ENCODE measurements at places on chromosomes 13 and 19.

GRCh38 chr13:109036078-109036780, 406.8 kb downstream of the MYO16 start:
- peak; percentile 10 for DNase-seq

DNA sequence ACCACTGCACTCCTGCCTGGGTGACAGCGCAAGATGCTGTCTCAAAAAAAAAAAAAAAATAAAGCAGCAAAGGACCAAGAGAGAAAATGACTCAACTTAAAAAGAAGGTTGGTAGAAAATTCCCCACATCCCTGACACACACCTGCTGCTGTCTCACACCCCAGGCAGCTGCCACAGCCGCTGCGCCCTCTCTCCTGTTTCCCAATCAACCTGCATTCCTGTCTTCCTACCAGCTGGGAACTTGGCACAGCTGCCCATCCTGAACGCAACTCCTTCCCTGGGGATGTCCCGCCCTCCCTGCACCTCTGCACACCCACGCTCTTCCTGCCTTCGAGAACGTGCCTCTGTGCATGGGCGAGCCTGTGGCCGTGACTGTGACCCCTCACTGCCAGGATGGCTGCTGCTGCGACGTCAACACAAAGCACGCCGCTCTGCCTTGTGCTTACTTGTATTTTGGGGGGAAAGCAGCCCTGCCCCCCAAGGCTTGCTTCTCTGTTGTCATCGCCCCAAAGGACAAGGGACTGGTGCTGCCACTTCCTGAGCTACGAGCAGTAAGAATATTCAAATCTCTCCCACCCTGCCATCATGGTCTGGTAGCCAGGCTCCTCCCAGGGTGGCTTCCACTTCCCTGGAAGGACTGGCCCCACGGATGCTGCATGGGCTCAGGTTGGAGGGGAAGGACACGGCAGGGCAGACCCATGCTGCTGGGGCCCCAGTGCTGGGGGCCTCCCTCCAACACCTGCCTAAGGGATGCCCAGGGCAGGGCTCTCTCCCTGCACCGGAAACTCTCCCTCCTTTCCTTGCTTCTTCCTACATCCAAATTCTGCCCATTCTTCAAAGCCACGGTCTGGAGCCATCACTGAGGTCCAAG, 20.7 kb downstream of the SH3GL1 start:
- no peak for DNase-seq

DNA sequence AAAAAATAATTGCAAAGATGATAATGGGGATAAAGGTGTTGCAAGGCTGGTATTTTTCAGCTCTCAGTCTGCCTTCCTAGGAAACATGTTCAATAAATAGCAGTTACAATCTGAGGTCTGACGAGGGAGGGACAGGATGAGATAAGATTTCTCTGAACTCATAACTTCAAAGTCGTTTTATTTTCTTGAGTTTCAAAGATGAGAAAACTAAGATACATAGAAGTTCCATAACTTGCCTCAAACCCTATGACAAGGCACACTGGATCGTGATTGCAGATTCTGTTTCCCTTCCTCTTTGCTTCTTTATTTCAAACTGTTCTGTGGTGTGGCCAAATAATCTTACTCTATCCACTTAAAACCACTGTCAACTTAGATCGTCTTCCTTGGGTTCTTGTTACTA, 327.2 kb downstream of the GPC5 start:
- no peak for DNase-seq

DNA sequence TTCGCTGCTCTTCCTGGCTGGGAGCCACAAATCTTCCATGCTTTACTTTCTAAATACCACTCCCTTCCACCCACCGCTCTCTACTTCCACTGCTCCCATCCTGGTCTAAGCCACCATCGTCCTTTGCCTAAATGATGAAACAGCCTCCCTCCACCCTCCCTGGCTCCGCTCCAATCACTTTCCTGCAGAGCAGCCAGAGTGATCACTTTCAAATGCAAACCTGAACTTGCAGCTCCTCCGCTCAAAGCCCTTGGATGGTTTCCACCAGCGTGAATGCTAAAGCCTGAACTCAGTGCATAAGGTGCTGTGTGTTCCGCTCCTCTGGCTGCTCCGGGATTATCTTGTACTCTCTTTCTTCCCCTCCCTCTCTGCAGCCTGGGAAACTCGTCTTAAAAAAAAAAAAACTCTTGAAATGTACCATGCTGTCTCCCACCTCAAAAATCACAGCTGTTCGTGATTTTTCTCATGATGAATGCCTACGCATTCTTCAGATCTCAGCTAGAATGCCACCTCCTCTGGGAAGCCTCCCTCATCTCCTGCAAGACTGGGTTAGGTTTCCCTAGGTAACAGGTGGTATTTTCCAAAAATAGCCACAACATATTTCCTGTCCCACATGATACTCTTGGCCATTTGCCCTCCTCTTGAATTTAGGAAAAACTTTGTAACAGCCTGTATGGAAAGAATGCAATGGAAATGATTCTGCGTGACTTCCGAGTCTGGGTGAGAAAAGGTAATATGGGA, 3.7 kb upstream of the SIN3B start:
- peak; percentile 58 for DNase-seq

GRCh38 chr13:44120043-44120442, 240.3 kb downstream of the LACC1 start:
- no peak for DNase-seq

GRCh38 chr19:15469513-15470297, 5.4 kb upstream of the RASAL3 start:
- no peak for DNase-seq

DNA sequence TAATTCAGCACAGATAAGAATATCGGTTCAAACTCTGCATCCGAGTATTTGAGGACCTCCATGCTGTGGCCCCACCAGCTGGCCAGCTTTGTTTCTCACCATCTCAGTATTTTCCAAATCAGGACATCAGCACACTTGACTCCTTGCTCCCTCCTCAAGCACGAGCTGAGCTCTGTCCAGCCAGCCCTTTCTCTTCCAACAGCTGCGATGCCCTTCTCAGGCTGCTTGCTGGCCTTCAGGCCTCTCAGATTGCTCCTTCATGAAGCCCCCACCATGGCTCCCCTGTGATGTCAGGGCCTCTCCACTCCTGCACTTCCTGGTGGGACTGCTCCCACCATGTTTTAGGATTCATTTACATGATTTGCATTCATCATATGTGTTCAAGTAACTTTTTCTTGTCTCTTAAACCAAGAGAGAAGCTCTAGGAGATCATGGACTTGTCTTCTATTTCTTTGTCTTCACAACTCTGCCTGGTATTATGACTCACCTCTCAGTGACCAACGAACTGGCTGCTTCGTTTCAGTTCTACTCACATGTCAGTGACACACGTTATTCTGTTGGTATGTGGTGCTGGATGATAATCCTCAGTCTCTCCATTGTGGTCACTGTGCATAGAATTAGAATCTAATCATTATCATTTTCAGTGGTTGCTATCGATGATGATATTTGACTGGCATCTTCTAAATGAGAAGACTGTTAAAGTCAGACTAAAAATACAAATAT, 471.7 kb downstream of the EFNB2 start:
- DNase-seq = peak; percentile 63

GRCh38 chr19:43743059-43743458, 11.7 kb downstream of the SMG9 start:
- no peak for DNase-seq

DNA sequence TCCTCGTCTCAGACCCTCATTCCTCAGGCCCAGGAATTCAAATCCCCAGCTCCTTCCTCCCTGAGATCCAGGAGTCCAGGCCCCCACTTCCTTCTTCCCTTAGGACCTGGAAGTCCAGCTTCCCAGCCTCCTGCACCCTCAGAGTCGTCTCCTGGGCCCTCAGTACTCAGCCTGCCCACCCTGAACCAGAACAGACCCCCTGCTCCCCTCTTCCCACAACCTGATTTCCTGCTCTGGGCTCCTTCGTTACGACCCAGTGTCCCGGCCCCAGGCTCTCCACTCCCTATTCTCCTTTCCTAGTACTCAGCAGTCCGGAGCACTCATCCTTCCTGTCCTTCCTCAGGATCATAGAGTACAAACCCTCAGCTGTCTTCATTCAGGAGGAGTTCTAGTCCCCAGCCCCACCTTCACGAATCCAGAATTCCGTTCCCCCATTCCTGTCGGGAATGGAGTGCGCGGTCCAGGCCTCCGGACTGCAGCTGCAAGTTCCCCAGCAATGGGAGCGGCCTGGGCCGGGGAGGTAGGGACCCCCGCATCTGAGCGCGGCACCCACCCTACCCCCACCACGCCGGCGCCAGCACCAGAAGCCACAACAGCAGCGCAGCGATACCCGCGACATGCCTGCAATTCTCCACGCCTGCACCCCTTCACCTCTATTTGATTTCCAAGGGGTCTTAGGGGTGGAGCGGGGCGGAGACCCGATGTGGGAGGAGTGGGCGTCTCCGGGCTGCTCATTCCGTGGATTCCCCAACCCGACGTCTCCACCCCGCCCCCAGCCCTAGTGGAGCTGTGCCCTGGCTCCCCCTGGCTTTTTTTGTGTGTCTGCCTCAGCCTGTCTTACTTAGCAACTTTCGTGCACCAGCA, 12.7 kb downstream of the EGLN2 start:
- no peak for DNase-seq

- no peak for DNase-seq
These were observed 347.8 kb downstream of the ZNF536 start for GRCh38 chr19:30719999-30720345.

DNA sequence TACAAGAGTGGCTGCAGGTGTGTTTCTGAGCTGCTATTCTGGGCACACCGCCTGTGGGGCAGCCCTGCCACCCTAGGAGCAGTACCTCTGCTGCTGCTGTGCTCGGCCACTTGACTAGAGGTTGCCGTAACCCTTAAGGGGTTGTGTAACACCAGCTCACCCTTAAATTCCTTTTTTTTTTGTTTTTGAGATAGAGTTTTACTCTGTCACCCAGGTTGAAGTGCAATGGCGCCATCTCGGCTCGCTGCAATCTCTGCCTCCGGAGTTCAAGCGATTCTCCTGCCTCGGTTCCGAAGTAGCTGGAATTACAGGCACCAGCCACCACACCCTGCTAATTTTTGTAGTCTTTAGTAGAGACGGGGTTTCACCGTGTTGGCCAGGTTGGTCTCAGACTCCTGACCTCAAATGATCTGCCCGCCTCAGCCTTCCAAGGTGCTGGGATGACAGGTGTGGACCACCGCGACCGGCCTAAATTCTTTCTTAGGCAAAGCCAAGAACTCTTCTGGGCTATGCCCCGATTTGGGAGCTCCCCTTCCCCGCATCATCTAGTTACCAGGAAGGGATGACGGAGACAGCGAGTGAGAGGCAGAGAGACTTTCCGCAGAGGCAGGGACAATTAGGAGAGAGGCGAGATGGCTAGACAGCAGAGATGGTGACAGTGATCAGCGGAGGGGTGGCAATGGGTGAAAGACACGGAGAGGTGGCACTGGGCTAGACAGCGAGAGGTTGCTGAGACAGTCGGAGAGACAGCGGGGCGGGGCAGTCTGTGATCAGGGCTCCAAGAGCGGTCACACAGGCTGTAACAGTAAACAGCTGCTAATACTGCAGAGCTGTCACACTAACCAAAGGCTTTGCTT, 4.4 kb upstream of the LILRA5 start:
- no peak for DNase-seq

GRCh38 chr19:46428239-46429135, at the start of gene PNMA8C:
Gene PNMA8C, minus strand, starts transcription at chr19:46428936. Its CDS starts 577 bp downstream, at chr19:46428359.
- peak; percentile 63 for DNase-seq

GRCh38 chr13:91655731-91656130, 257.3 kb downstream of the GPC5 start:
- no peak for DNase-seq

DNA sequence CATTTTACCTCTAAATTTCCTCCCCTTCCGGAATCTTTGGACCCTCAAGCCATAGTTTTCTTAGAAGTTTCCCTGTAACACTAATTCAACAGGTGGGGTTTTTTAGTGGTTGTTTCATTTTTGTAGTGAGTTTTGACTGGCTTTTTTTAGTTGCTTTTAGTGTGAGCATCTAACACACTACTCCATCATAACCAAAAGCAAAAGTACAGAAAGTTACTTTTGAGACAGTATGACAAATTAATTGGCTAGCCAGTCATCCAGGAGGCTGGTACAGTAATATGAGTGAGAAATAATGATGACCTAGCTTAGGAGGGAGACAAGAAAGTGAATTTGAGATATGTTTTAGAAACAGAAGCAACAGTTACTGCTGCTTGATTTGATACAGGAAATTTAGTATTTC, 71.5 kb downstream of the DNAJC15 start:
- DNase-seq = no peak

DNA sequence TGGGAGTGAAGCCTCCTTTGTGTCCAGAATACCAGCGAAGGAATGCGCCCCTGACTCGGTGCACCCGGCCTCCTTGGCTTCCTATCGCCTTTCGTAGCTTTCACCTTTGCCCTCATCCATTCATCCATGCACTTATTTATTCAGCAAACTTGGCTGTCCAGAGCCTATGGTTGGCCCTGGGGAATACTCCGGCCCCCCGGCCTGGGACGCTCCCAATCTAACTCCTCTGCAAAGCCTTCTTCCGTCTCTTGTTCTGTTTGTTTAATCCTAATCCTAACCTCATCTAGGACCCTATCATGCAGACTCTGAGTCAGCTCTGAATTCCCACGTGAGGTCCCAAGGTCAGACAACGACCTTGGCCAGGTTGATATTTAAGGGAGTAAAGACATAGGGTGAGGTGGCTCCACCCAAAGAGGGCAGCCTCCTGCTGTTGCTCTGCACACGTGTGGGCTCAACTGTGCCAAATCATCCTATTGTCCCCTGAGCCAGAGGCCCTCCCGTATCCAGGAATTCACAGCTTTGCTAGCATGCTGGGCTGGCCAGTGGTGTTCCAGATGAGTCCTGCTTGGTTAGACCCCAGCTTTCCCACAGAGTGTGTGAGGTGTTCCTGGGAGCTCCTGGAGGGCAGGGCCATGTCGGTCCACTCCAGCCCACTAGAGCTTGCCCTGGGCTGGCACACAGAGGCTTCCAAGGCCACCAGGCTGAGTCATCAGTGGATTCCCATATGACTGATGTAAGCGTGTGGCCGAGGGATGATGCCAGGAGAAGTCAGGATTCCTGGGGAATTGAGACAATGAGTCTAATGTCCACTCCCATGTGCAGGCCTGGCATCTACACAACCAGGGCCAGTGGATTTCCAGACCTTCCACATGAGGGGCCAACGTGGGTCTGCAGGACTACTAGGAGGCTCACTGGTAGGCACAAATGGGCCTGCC, 6.5 kb upstream of the CCNE1 start:
- DNase-seq = peak; percentile 40

DNA sequence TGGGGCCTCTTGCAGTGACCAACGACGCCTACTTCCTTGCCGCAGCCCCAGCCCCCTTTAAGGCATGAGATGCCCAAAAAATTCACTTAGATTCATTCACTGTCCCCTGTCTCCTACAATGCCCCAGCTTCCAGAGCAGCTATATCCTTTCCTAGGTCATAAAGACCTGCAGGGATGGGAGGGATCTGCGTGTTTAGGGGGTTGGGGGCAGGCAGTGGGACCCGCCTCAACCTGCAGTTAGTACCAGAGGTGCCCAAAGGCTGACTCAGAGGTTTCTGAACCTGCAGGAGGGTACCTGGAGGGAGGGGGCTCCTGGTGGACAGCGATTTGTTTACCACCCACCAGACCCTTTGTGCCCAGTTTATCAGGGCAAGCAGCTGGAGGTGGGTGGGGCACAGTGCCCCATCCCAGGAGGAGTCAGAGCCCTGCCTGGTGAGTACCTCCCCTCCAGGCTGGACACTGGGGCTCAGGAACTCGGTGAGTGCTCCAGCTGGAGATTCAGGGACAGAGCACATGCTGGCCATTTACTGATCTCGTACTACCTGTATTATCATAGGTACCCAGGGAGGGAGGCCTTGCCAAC, 10.1 kb downstream of the RPS28 start:
- DNase-seq = no peak
